Globus pallidus (tissue), 1 donor: ENCODE measurements at places on chromosomes 16 and 17.

GRCh38 chr17:7684851-7685532 lies 2.3 kb downstream of the TP53 start:
- no peak for DNase-seq

DNA sequence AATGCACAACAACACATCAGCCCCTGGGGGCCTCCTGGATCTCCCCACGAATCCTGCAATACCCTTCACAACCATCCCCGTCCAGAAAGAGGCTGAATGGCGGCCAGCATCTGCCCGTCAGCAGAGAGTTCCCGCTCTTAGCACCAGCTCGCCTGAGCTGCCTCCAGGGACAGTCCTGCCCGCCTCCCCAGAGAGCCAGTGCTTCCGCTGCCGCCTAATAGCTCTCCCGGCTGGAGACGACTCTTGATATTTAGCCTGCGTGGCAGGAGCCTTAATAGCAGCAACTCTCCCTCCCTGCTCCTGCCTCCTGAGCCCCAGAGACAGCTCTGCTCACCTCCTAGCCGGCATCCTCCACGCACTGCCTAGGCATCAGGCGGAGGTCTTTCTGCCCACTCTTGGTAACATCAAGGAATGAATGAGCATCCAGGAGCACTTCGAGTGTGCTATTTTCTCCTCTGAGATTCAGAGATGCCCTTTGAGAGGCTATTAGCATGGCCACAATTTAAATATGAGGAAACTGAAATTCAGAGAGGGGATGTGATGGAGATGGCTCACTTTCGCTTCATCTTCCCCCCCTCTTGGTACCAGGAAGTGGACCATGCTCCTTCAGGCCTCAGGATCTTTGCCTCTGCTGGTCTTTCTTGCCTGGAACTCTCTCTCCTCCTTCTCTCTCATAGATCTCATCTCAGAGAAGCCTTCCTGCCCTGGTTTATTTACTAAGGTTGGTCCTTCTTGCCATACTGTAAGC lies 67.9 kb downstream of the RAI1 start:
- no peak for DNase-seq

DNA sequence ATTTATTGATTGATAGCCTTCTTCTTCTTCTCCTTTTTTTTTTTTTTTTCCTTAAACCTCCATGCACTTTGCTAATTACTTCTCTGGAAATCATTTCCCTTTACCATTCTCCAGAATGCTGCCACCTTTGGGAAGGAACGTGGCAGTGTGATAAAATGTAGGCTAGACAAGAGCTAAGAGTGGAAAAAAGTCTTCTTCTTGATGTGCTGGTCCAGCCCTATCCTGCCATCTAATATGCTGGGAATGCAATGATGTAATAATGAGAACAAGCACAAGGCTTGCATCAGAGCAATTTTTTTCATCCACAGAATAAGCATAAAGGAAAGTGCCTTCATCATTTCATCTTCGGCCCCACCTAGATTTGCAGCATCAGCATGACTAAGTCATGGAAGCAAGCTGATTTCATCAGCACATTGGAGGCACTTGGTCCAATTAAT lies 128.7 kb upstream of the ZFHX3 start:
- DNase-seq = no peak

DNA sequence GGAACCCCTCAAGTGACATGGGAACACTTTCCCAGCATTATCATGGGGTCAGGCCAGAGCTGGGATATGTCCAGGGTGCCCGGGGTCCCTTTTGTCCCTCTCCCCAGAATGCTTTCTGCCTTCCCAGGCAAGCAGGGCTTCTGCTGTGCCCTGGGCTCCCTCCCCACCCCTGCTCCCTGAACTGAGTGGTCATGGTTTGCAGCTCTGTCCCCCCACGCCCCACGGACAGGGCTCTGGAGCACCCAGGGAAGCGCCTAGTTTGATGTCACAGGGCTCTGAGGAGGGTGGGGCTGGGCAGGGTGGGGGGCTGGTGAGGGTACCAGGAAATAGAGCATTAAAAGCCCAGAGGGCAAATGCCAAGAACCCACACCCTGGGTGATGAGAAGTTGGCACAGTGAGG lies 92.3 kb downstream of the CCDC182 start:
- DNase-seq = no peak

DNA sequence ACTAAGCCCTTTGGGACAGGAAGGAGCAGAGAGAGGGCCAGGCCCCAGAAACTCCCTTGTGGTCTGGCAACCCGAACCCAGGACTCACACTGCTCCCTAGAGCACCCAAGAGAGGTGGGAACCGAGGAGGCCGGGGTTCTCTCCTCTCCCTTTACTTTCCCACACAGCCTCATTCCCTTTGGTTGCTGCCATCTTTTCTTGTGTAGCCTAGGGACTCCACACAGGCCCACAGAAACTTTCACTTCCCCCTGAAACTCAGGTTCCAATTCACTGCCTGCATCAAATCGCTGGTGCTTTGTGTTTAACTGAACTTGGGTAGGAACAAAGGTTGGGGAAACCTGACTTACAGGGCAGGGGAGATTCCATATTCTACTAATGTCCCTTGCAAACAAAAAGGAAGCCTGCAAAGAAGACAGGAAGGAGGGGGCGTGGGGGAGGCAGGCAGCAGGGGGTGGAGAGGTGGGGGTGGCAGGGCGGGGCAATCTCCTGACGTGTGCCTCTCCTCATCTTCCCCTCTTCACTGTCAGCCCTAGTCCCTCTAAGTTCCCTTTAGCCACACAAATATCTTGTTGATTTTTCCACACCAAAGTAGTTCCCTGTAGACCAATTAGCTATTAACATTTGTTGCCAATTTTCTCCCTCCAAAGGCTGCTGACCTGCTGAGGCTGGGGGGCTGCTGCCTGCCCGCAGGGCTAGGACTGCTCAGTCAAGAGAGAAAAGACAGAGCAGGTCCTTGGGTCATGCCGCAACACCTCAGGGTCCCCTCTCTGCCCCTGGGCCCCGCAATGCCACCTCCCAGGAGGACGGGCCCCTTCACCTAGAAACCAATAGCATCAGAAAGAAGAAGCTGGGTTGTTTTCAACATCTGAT lies 8.0 kb downstream of the ST3GAL2 start:
- DNase-seq = no peak

DNA sequence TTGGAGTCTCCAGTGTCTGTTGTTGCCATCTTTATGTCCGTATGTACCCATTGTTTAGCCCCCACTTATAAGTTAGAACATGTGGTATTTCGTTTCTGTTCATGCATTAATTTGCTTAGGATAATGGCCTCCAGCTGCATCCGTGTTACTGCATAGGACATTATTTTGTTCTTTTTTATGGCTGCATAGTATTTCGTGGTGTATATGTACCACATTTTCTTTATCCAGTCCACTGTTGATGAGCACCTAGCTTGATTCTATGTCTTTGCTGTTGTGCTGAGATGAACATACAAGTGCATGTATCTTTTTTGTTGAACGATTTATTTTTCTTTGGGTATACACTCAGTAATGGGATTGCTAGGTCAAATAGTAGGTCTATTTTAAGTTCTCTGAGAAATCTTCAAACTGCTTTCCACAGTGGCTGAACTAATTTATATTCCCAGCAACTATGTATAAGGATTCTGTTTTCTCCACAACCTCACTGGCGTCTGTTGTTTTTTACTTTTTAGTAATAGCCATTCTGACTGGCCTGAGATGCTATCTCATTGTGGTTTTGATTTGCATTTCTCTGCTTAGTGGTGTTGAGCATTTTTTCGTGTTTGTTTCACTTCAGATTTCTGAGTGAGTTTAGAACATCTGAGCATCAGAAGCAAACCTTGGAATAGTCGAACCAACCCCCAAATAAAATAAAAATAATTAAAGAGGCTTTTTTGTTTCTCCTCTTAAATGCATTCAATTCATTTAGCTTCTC lies 304.7 kb downstream of the ZFHX3 start:
- no peak for DNase-seq

DNA sequence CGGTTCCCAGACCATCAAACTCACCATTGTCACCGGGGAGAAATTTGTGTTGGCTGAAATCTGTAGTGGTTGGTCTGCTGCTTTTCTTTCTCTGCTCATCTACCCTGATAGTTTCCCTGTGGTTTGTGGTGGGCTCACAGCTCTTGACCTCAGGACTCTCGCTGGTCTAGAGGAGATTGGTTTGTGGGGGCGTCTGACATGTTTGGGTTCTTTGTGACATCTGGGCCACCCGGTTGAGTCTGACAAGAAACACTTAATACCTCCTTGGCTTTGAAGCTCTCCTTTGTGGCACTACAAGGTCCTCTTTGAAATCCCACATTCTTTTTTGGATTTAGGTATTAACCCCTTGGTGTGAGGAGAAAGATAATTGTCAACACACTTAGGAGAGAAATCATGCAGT lies 662.0 kb downstream of the WWOX start:
- DNase-seq = no peak

DNA sequence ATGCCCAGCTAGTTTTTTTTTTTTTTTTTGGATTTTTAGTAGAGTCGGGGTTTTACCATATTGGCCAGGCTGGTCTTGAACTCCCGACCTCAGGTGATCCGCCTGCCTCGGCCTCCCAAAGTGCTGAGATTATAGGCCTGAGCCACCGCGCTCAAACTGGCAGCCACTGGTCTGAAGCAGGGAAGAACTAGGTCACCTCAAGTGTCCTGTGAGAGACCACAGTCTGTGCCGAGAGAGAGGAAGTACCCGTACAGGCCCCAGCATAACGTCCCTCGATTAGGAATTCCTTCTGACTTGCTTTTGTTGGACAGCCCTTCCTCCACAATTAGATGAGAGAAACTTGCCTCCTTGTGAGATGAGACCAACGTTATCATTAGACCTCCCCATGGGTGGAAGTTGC lies 13.7 kb upstream of the CD300E start:
- no peak for DNase-seq

GRCh38 chr16:15899538-15900100 lies 11.2 kb upstream of the CEP20 start:
- DNase-seq = no peak

- DNase-seq = no peak
Observed at GRCh38 chr16:4678596-4678995, 14.8 kb upstream of the NUDT16L1 start.

GRCh38 chr17:43616852-43617251 lies 44.9 kb downstream of the MEOX1 start:
- no peak for DNase-seq

GRCh38 chr17:76772842-76773525 lies 35.1 kb downstream of the MFSD11 start:
- DNase-seq = no peak

DNA sequence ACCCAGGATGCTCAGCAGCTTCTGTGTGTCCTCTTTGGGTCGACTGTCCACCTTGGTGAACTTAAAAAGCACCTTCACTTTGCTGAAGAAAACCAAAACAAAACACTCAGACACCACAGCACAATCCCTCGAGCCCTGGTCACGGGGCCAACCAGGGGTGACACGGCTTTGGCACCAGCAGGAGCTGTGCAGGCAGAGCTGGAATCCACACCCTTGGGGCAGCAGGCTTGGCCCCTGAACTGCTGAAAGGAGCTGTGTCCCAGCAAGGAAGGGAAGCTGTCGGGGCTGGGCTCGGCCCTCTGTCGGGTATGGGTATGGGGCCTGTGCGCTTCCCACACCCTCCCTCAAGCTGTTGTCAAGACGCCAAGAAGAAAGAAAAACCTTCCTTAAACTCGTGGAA lies 7.6 kb upstream of the PLD6 start:
- no peak for DNase-seq

DNA sequence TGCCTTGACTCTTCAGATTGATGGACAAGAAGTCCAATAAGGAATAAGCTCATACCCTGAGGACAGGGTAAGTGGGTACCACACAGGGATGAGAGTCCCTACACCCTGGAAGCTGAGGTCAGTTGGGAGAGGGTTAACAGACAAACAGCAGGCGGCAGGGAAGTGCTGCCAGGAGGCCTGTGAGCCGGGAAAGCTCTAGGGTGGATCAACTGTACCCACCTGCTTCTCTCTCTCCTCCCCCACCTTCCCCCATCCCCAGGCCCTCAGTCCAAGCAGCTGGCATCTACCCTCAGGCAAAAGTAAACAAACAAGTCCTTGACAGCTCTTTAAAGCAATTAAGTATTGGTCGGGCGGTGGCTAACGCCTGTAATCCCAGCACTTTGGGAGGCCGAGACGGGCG lies 20.7 kb upstream of the MYLK3 start:
- no peak for DNase-seq

DNA sequence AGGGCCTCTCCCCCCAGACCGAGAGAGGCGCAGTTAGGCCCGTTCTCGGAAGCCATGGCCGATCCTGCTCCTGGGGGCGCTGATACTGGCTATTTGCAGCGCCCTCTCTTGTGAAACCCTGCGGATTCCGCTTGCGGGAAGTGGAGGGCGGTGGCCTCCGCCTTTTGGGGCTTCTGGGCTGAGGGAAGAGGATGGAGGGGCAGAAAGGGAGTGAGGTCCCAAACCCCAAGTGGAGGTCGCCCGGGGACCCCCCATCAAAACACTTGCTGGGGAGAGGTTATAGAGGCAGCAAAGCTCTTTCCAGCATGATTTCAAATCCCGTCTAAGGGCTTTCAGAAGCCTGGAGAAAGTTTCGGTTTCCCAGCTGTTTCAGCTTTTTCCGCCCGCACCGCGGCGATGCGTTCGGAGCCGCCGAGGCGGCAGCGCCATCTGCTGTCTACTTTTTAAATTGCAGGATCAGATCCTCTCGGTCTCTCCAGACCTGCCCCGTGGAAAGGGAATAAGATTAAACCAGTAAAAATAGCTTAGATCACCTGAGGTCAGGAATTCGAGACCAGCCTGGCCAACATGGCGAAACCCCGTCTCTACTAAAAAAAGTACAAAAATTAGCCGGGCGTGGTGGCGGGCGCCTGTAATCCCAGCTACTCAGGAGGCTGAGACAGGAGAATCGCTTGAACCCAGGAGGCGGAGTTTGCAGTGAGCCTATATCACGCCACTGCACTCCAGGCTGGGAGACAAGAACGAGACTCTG lies 15.8 kb downstream of the SNX20 start:
- DNase-seq = peak; percentile 59

DNA sequence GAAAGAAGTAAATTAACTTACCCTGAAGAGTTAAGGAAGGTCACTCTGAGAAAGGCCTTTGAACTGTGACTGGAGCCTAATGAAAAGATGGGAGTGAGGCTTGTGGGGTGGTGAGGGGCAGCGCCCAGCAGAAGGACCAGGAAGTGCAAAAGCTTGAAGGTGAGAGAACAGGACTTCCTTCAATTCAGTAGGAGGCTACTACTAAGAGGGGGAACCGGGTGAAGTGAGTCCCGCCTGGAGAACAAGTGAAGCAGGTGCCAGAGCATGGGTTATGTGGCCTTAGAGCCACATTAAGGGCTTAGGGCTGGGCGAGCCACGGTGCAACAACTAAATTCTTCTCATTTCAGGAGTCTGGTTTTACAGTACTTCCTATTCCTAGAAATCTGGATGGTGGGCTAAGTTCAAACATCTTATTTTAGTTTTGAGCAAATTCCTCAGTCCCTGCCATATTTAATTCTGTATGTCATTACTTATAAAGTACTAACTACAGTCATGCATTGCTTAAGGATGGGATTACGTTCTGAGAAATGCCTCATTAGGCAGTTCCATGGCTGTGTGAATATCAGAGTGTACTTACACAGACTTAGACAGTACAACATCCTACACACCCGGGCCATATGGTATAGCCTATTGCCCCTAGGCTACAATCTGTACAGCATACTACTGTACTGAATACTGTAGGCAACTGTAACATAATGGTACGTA lies 5.1 kb downstream of the CFAP20 start:
- no peak for DNase-seq

GRCh38 chr17:42674755-42675347 lies 1.9 kb downstream of the PLEKHH3 start:
- DNase-seq = no peak

- no peak for DNase-seq
Observed at GRCh38 chr17:8965394-8966168, at the start of gene PIK3R5. TSS of gene PIK3R5 (minus strand) at chr17:8965707. CDS start at chr17:8911494, 54,213 bp downstream.

GRCh38 chr17:36978810-36979564 lies 30.2 kb downstream of the AATF start:
- DNase-seq = no peak

- DNase-seq = peak; percentile 50
Observed at GRCh38 chr17:2337544-2338314, 428 bp downstream of the SGSM2 start.
